ENCODE measurements at places on chromosomes 2 and 18.

DNA sequence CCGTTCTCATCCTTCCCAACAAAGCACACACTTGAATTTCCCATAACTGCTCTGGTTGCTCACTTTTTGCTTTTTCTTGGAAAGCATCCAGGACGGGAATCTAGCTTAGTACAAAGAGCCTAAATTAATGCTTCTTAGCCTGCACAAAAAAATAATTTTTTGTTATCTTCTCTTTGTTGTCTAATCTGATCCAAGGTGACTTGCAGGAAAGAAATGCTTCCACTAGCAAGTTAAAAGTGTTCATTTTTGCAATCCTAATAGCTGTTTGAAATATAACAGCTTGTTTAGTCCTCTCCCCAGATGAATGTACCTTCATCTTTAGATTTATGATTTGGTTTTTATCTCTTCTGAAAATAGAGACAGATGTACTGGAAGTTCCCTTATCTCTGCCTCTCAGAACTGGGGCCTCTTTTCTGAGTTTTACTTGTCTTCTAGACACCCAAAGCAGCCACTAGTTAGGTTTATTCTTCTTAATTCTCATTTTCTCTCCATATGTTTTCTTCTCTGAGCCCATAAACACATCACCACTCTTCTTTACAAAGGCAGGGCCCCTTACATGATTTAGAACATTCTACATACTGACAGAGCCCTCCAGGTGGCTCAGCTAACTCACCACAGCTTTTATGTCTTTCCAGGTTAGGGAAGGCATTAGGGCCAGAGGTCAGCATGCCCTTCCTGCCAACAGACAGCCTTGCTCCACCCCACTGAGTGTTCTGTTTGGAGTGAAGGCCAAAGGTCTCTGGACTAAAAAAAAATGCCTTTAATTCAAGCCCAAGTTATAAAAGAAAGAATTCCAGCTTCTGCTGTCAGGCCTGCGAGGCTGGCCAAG lies 74.7 kb upstream of the MAP4K3 start:
- no peak for DNase-seq

- DNase-seq, result no peak
Measured at GRCh38 chr2:60317844-60318243, 235.6 kb downstream of the BCL11A start.

DNA sequence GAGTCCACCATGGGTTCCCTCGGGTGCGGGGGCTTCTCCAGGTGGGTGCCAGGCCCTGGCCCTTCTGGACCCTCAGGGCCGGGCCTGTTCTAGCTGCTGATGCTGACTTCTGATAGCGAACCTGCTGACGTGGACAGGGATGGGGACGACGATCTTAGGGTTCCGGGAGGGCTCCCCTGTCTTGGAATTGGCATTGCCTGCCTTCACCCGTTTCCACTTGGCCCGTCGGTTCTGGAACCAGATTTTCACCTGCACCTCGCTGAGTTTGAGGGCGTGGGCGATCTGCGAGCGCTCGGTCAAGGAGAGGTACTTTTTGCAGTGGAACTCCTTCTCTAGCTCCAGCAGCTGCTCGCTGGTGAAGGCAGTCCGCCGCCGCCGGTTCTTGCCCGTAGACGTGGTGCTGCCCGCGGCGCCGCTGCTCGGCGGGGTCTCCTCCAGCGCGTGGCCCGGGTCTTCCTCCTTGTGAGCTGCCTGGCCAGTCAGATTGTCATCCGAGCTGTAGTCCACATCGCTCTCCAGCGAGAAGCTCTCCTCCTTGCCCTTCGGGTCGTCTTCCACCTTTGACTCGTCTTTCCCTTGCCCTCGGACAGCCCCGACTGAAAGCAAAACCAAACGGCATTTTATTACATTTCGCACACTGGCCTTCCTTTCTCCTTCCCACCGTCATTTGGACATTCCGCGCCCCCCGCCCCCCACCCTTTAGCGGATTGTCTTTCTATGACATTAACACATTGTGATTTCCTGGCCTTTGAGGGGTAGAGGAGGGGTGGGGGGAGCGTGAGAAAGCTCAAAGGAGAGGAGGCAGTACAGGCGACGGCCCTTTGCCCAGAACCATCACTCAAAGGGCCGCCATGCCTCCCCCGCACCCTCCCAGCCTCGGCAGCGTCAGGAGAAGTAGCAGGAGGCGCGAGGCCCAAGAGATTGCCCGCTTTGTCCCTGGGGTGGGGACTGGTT lies 2.1 kb downstream of the GBX2 start:
- no peak for DNase-seq

GRCh38 chr18:8471372-8471771 lies 137.9 kb upstream of the RAB12 start:
- DNase-seq, result no peak
